KG1 (cell line): ENCODE measurements at places on chromosomes 11 and 22.

DNA sequence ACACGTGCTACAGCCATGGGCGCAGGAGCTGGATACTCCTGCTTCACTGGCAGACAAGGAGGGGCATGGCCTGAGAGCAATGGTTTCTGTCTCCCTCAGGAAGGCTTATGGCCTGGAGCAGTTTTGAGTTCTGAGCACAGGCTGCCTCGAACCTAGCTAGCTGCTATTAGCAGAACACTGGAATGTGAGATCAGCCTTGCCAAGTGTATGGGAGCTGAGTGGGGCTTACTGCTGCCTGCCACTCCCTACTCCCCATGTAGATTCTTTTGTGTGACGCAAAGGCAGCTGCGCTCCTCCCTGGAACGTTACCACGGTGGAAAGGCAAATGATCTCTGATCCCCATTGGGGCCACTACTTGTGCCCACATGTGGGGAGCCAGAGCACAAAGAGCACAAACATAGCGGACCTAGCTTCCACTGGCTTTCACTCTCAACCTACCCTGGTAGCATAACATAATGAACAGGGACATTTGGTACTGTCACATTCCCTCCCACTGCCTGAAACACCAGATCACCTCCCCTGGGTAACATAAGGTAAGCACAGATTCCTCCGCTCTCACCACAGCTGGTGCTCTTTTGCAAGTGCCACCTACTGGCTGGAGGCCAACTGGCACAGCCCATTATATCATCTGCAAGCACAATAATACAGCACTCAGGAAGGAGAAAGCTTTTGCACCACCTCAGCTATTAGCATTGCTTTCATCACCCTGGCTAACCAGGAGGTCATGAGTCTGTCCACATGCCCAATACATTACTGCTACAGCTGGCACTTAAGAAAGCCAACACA, 84.6 kb upstream of the GUCY1A2 start:
- DNase-seq, result no peak

GRCh38 chr11:72821920-72822799, 7.9 kb downstream of the ATG16L2 start:
- DNase-seq, result no peak

DNA sequence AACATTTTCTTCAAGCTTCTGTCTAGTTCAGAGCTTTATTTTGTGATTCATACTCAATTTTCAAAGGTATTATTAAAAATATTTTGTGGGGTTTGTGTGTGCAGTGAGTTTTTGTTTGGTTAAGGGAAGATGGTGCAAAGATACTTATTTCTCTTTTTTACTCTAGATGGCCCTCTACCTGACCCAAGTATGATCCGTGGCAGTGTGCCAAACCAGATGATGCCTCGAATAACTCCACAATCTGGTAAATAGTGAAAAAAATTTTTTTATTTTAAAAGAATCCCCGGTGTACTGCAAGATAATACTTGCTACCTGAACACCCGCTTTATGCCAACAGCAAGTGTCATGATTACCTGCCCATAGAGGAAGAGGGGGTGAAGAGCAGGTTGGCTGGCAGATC, 54.2 kb downstream of the EP300 start:
- DNase-seq, result no peak

DNA sequence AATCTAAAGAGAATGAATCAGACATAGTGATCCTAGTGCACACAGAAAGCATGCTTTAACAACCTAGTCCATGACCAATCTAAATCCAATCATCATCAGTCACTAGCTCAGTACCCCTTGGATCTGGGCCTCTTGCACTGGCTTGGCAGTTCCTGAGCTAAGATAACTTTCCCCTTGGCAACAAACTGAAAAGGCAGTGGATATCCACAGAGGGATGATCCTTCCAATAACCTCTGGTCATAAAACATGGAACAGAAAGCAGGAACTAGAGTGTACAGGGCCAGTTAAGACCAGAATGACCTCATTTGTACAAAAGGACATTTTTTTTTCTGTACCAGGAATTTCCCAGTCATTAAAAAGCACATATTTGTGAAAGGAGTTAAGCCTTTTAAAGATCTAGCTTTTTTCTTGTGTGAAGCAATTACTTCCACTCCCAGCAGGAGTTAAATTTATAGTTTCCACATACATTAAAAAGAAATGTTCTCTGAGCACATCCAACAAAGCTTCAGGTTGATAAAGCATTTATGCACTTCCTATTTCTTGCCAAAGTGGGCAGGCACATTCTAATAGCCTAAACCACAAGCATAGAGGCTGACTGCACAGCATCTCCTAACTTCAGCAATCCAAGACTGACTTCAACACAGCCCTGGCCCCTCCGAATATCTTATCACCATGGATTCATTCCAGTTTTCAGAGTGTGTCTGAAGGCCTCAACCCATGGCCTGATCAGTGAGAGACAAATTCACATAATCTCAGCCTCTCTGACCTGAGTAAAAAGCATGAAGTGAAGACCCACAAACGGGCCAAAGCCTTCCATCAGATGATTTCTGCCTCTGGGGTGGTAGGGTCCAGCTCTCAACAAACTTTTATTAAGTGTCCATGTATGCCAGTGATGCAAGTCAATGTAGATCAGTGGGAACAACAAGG, 29.9 kb downstream of the GUCY1A2 start:
- DNase-seq, result no peak
